ENCODE measurements at places on chromosomes 2 and 18.

- no peak for DNase-seq
Measured at GRCh38 chr2:8532438-8532837, 149.4 kb upstream of the ID2 start.

- DNase-seq, result no peak
Measured at GRCh38 chr18:12904012-12904516, 20.0 kb upstream of the PTPN2 start.

GRCh38 chr2:72824224-72824842, 1.5 kb downstream of the EXOC6B start:
- no peak for DNase-seq

GRCh38 chr18:77129150-77129551, 3.4 kb downstream of the MBP start:
- DNase-seq, result no peak

- no peak for DNase-seq
Measured at GRCh38 chr2:70523996-70524965, 29.3 kb downstream of the TGFA start.

DNA sequence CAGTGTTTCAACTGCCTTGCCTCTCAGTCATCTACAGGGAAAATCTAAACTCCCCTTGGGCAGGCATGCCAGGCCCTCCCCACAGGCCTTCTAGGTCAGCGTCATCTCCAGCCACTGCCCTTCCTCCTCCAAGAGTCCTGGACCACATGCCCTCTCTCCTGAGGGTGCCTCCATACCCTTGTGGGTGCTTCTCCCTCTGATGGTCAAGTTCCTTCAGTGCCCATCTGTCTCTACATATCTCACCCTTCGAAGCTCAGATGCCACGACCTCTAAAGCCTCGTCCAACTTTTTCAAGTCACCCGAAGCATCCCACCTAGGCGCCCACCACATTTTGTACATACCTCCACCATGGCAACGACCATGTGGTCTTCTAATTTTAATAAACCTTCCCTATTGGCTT, 22.6 kb upstream of the TMEM247 start:
- DNase-seq, result no peak

DNA sequence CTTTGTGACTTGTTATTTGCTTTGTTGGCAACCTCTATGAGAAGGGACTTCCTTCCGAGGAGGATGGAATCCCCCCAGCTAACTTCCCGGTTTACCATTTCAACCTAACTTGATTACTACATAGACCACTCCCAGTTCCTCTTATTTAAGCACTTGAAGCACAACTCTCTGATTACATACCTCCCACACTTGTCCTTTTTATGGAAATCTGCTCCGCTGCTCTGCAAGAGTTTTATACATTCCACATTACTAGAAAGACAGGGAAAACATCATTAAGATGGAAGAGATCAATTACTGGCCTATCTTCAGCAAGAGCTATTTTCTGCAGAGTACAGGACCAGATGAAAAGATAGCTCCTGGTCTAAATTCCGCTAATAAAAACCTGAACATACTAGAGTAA, 160.0 kb upstream of the PGAP1 start:
- no peak for DNase-seq

GRCh38 chr2:127508631-127509034, 17.7 kb downstream of the IWS1 start:
- no peak for DNase-seq

DNA sequence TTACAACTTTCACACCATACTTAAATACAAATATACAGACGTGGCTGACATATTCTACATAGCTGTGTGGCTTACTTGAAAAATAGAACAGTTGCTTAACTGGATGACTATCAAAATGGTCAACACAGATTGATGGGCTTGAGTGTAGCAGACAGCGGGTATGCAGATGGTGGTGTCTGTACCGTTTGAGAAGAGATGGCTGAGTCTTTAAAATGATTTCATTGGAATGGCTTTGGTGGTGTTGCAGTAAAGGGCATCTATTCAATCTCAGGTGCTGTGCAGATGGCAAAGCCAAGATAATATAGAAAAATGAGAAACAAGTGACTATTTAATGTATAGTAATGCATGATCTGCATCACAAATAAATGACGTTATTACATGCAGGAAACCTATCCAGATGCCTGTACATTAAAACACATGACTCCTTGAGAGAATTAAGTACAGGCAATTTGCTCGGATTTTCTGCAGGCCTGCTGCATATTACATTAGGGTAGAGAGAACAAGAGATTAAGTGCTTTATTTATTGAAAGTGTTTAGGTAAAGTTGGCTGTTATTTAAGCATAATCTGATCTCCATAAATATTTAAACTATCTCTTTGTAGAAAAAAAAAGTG, 68.5 kb downstream of the AGPS start:
- DNase-seq, result no peak

- DNase-seq, result no peak
Measured at GRCh38 chr2:8779795-8780671, 57.4 kb downstream of the KIDINS220 start.

DNA sequence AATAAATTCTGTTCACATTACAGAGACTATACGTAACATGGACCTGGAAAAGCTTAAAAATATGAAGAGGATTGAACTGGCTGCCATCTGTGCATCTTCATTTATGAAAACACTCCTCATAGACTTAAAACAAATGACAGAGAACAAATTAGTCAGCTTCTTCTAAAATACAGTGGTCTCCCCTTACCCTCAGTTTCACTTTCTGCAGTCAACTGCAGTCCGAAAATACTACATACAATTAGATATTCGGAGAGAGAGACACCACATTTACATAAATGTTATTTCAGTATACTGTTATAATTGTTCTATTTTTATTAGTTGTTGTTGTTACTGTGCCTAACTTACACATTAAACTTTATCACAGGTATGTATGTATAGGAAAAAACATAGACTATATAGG, 6.5 kb downstream of the RNF103 start:
- DNase-seq, result no peak

DNA sequence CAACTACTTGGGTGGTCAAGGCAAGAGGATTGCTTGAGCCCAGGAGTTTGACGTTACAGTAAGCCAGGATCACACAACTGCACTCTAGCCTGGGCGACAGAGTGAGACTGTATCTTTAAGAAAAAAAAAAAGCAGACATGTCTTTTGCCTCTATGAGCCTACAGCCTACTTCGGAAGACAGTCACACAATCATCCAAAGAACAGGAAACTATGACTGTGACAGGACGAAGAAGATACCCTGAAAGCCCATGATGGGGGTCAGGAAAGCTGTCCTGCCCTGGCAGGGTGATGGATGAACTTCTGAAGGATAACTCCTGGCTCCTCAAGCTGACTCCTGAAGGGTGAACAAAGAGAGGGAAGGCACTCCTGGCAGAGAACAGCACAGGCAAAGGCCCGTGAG, 251.7 kb upstream of the SIX2 start:
- DNase-seq, result no peak

GRCh38 chr2:155679647-155680046, 652.9 kb downstream of the NR4A2 start:
- DNase-seq, result no peak

DNA sequence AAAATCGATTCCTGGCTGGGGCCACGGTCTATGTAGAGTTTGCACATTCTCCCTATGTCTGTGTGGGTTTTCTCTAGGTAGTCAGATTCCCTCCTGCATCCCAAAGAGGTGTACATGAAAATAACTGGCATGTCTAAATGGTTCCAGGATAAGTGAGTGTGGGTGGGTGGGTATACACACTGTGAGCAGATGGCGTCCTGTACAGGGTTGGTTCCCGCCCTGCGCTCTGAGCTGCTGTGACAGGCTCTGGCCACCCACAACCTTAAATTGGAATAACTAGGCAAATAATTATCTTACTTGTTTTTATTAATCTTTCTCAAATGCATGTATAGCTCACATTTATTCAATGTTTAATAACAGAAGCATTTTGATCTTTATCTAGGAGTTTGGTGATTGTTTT, 16.3 kb downstream of the THOC1 start:
- DNase-seq, result no peak

DNA sequence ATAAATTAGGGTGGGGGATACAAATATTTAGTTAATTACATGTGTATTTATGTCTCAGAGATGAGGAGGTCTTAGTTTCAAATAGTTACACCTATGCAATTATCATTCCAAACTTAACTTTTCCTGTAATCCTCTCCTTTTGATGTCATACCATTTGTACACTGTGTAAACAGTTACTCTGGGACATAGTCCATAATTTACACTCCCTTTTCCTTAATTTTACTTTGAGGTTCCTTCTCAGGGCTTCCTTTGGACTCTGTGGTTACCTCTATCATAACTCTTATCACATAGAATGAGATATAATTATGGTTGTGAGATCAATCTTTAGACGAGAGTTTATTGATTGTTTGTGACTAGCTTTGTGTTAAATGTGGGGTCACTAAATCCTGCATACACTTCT, 84.4 kb downstream of the DPP10 start:
- DNase-seq, result no peak

GRCh38 chr2:120287183-120288015, 34.7 kb downstream of the RALB start:
- DNase-seq, result no peak

DNA sequence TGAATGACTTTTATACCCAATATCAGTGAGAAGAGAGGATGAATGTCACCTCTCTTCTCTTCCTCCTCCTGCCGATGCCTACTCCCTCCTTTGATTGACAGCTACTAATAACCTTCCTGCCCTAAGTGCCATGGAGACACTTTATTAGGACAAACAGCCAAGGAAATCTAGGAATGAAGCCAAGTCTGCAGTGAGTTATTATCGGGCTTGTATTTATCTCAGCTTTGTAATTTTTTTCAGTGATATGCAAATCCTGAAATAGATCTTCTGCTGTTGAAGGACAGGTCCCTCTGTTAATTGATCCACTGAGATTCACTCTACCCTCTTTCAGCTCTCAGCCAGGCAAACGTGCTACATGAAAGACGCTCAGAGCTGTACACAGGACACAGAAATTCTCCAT, 686.7 kb downstream of the TMEM182 start:
- DNase-seq, result no peak

GRCh38 chr2:19028587-19029375, 329.6 kb downstream of the OSR1 start:
- no peak for DNase-seq

- no peak for DNase-seq
Measured at GRCh38 chr18:49456794-49457193, 3.7 kb downstream of the DYM start.

DNA sequence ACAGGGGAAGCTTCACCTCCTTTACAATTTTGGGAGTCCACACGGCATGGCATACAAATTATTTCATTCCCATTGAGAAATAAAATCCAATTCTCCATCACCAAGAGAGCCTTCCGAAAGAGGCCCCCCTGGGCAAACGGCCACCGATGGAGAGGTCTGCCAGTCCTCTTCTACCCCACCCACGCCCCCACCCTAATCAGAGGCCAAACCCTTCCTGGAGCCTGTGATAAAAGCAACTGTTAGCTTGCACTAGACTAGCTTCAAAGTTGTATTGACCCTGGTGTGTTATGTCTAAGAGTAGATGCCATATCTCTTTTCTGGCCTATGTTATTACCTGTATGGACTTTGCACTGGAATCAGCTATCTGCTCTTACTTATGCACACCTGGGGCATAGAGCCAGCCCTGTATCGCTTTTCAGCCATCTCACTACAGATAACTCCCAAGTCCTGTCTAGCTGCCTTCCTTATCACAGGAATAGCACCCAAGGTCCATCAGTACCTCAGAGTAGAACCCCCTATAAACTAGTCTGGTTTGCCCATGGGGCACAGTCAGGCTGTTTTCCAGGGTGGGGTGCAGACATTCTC, 58.3 kb downstream of the BCL11A start:
- DNase-seq, result no peak

DNA sequence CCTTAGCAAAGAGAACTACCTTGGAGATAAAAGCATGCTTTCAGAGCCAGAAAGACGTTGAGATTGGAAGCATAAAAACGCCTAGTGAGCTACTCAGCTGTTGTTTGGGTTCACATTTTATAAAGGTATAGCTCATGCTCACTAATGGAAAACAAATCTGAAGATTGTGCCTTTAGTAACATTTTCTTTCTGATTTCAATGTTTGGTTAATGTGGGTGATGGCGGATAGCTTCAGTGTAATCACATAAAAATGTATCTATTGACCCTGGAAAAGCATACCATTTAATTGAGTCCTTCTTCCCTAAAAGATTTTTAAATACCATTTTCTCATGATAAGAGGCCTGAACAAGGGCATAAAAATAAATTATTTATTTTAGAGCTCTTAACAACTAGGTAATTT, 73.4 kb downstream of the DTNA start:
- no peak for DNase-seq

GRCh38 chr2:50765146-50765545, 266.8 kb downstream of the NRXN1 start:
- no peak for DNase-seq

GRCh38 chr2:191230174-191230573, 15.0 kb upstream of the MYO1B start:
- DNase-seq, result no peak

GRCh38 chr2:187477051-187477450, 29.0 kb upstream of the CALCRL start:
- DNase-seq, result no peak

DNA sequence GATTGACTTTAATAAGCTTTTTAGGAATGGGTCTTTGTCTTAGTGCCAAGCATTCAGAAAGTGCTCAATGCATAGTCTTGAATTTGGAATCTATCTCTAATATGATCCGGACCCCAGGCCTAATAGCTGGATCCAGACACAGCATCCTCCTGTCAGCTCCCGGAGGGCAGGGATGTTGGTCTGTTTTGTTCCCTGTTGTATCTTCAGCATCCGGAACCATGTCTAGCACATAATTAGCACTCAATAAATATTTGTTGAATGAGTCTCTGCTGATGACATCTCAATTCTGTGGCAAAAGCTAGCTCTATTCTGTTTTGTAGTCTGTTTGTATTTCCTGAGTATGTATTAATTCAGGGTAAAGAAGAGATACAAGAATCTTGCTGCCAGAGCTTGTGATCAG, 169.1 kb downstream of the DCDC2C start:
- DNase-seq, result no peak

DNA sequence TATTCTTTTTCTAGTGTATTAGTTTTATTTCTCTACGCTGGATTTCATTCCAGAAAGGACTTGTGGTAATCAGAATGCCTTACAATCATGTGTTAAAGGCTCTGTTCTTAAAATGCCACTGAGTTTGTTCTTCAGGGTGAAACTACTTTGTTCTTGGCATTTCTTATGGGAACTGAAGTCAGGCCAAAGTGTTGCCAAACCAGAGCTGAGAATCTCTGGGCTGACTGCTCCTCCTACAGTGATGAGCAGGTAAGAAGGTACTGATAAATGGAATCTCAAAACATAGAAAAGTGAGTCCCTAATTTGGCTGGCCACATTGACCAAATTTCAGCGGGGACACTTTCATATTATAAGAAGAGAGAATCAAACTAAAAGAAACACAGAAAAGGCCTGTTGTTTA, 55.1 kb upstream of the ZNF397 start:
- DNase-seq, result no peak

- DNase-seq, result no peak
Measured at GRCh38 chr2:30752811-30753210, 54.4 kb downstream of the CAPN13 start.
